Activated naive CD4-positive, alpha-beta T cell treated with anti-CD3 and anti-CD28 coated beads for 36 hours (primary cell): ENCODE measurements at places on chromosomes 5 and 9. TPM values are rescaled to one million over a fixed set of nuclear protein-coding genes. Genes with fewer than 3 reads are reported as not detected.

DNA sequence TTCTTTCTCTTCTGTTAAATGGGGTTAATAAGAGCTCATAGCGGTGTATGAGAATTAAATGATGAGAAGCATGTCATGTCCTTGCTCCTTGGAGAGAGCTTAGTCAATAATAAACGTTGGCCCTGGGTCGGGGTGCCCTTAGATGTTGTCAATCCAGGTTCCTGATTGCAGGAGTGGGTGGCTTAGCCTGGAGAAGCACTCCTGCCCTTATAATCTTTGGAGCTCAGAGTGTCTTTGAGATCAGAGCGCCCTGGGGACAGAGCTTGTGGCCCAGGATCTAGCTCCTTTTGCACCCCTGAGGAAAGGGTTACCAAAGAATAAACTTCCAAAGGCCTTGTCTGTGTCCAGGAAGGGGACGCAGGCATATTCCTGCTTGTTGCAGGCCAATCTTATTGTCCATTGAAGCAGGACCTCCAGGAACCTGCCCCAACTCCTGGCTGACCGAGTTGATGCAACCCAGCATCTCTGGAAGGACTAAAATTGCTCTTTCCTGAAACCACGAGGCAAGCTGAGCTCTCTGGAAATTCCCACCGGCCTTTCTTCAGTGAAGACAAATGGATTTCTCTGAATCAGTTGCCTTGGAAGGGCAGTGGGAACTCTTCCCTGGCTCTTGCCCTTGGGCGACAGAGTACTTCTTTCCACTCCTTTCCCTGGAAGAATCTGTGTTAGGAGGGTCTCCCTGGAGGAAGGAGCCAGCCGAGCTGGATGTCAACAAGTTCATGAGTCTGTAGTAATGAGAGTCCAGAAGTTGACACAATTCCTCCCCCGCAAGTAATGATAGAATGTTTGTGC is 6.4 kb upstream of the AMBP start:
- no peak overlapping the region for H3K27ac ChIP-seq
- H3K4me3 ChIP-seq = no peak overlapping the region
- H3K4me1 ChIP-seq = no peaks in the 10 kb centered on the region
- DNase-seq = no peak
- no peaks in the 10 kb centered on the region for H3K27me3 ChIP-seq

Gene TERT
- total RNA-seq = 10.1 TPM

- H3K27ac ChIP-seq = no peak overlapping the region
- H3K4me1 ChIP-seq = no peaks in the 10 kb centered on the region
- no peaks in the 10 kb centered on the region for H3K36me3 ChIP-seq
- H3K4me3 ChIP-seq = no peak overlapping the region
Measured at GRCh38 chr9:134483361-134484184, 157.3 kb downstream of the RXRA start.

GRCh38 chr5:168390491-168390890 is 95.8 kb upstream of the RARS1 start:
- no peak overlapping the region for H3K4me3 ChIP-seq
- DNase-seq = no peak
- H3K36me3 ChIP-seq = peaks cover 4% of the 10 kb centered on the region
- peaks cover 7% of the 10 kb centered on the region for H3K27me3 ChIP-seq

DNA sequence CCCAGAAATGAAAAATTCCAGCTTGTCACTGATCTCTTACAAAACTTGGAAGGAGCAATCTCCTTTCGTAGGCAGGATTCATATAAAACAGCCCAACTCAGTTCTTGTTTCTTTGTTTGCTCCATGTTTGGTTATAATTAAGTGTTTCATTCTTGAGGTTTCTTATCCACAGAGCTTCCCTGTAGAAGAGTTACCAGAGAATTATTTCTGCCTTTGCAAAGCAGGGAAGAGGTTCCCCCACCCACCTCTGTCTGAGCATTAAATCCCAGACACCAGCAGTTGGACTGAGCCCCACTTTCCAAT is 34.1 kb upstream of the RAI14 start:
- peaks cover 41% of the 10 kb centered on the region for H3K4me1 ChIP-seq
- DNase-seq = no peak
- H3K4me3 ChIP-seq = no peak overlapping the region
- H3K27me3 ChIP-seq = peaks cover 14% of the 10 kb centered on the region
- no peaks in the 10 kb centered on the region for H3K36me3 ChIP-seq

GRCh38 chr5:23631302-23632045 is 124.1 kb downstream of the PRDM9 start:
- H3K36me3 ChIP-seq = no peaks in the 10 kb centered on the region
- DNase-seq = no peak
- no peak overlapping the region for H3K27ac ChIP-seq
- no peaks in the 10 kb centered on the region for H3K27me3 ChIP-seq
- no peaks in the 10 kb centered on the region for H3K4me1 ChIP-seq
- H3K4me3 ChIP-seq = no peak overlapping the region

Gene PCDHGC4
- not detected for total RNA-seq

DNA sequence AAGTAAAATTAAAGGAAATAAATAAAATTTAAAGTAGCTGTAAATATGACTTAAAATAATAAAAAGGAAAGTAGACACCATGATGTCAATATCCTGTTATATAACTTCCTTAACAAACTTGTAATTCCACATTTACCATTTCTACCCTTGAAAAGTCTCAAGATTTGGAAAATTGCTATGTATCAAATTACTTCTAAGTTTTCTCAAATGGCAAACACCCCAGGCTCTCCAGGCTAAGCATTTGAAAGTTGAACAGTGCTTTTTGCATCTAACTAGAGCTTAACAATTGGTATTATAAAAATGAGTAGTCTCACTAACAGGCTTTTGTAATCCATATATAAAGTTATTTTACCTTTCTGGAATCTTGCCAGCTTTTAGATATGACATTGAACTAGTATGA is 41.5 kb upstream of the MACIR start:
- peaks cover 2% of the 10 kb centered on the region for H3K36me3 ChIP-seq
- H3K27me3 ChIP-seq = no peaks in the 10 kb centered on the region
- H3K4me1 ChIP-seq = peaks cover 2% of the 10 kb centered on the region
- no peak overlapping the region for H3K4me3 ChIP-seq
- DNase-seq = no peak

GRCh38 chr9:135192686-135193085 is 105.2 kb downstream of the OLFM1 start:
- no peak overlapping the region for H3K27ac ChIP-seq
- no peaks in the 10 kb centered on the region for H3K4me1 ChIP-seq
- no peak overlapping the region for H3K4me3 ChIP-seq

DNA sequence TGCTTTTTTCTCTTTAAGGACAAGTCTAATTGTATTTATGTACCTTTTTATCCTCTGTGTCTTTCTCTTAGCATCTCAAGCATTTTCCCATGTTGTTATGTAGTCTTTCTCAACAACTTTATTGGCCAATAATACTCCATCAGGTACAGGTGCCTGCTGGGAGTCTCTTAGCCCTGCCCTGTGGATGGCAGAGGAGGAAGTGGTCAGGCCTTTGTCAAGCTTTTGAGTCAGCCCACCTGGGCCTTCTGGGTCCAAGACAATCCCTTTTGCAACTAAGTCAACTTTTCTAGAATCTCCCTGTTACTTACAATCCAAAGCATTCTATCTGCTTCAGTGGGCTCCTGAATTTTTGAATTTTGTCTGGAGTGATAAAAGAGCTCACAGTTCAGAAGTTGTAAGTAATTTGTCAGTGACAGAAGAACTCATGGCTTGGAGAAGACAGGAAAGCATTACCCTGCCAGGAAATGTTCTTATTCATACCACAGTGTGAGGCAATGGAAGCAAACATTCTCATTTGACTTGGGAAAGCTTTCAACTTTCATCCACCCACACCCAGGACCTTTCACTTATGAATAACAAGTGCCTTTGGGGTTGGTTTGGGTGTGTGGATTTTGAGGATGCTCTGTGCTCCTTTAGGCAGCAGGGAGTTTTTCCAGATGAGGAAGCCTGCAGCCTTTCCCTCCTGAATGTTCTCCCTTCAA is 200.0 kb upstream of the S1PR3 start:
- no peak overlapping the region for H3K27ac ChIP-seq
- no peaks in the 10 kb centered on the region for H3K36me3 ChIP-seq
- peak; percentile 21 for DNase-seq
- peaks cover 22% of the 10 kb centered on the region for H3K4me1 ChIP-seq

DNA sequence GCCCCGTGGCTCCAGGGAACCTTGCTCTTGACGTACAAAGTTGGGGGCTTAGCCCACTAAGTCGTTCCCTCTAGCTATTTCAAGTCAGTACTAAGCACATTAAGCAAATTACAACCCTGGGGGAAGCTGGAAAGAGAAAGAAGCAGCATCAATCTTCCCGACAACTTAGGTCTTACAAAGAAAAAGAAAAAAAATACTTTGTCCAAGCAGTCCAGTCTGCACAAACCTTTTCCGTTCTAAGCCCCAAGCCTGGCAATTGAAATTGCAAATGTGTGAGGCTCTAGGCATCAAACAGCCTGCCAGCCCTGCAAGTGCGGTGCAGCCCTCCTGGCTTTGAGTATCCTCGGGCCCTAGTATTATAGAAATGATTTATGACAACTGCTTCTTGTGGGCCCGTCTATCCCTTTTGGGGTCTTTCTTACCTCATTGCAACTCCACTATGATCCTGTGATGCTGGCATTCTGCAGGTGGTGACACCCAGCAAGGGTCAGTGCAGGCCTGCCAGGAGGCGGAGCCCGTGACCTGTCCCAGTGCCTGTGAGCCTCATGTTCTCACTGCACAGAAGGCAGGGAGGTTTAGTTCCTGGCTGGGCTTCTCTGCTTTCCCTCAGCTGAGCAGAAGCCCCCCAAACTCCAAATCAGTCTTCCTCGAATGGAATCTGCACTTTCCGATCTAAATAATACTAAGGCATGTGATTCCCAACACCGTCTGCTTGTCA is 232.3 kb upstream of the IRX2 start:
- no peak overlapping the region for H3K4me3 ChIP-seq
- no peaks in the 10 kb centered on the region for H3K36me3 ChIP-seq
- no peaks in the 10 kb centered on the region for H3K4me1 ChIP-seq
- no peak for DNase-seq
- H3K27ac ChIP-seq = no peak overlapping the region

DNA sequence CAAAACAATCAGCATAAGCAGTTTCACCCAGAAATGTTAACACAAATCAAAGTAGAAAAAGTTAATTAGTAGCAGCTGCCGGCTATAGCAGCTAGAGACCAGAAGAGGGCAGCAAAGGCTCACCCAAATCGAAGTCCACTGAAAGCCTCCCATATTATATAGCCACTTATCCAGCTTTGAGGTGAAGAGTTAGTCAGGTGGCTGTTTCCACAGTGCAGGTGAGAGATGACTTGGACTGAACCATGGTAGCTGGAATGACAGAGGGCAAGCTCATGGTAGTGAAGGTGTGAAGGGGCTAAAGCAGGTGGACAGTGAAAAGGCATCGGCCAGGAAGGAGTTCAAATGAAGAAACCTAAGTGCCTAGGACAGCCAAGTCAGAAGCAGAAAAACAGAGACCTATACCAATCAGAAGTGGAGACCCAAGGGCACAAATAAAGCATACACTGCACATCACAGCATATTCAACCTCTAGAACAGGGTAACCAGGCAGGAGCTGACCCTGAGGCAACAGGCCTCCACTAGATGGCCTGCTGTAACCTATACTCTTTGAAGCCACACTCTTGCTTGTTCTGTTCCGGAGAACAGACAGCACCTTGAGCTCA is 7.2 kb upstream of the RNF38 start:
- no peak overlapping the region for H3K4me3 ChIP-seq
- peak; percentile 77 for DNase-seq
- H3K27ac ChIP-seq = peak overlapping the region; percentile 30
- H3K36me3 ChIP-seq = no peaks in the 10 kb centered on the region

- no peak overlapping the region for H3K4me3 ChIP-seq
- H3K4me1 ChIP-seq = no peaks in the 10 kb centered on the region
- H3K36me3 ChIP-seq = no peaks in the 10 kb centered on the region
- no peak overlapping the region for H3K27ac ChIP-seq
- DNase-seq = no peak
- H3K27me3 ChIP-seq = no peaks in the 10 kb centered on the region
Measured at GRCh38 chr9:117164512-117164911, 250.3 kb downstream of the ASTN2 start.

GRCh38 chr5:111997711-111998110 is 240.7 kb upstream of the NREP start:
- peaks cover 3% of the 10 kb centered on the region for H3K4me1 ChIP-seq
- no peak overlapping the region for H3K27ac ChIP-seq
- DNase-seq = no peak
- H3K4me3 ChIP-seq = no peak overlapping the region
- peaks cover 15% of the 10 kb centered on the region for H3K27me3 ChIP-seq
- no peaks in the 10 kb centered on the region for H3K36me3 ChIP-seq

Gene ADAMTS16
- total RNA-seq = not detected

DNA sequence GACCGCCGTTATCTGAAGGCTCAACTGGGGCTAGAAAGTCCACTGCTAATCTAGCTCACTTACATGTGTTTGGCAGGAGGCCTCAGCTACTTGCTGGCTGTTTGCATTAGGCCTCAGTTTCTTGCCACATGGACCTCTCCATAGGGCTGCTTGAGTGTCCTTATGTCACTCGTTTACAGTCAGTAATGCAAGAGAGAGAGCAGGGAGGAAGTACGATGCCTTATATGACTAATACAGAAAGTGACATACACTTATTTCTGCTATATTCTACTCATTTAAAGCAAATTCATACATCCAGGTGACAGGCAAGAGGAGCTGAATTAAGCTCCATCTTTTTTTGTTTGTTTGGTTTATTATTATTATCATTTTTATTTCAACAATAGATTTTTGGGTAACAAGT is 179.6 kb downstream of the LURAP1L start:
- no peaks in the 10 kb centered on the region for H3K36me3 ChIP-seq
- H3K27me3 ChIP-seq = no peaks in the 10 kb centered on the region
- H3K4me3 ChIP-seq = no peak overlapping the region

- DNase-seq = peak; percentile 61
- no peaks in the 10 kb centered on the region for H3K27me3 ChIP-seq
- H3K4me3 ChIP-seq = peak overlapping the region; percentile 46
- peak overlapping the region; percentile 91 for H3K27ac ChIP-seq
Measured at GRCh38 chr5:16456103-16456832, 9.3 kb downstream of the ZNF622 start.

DNA sequence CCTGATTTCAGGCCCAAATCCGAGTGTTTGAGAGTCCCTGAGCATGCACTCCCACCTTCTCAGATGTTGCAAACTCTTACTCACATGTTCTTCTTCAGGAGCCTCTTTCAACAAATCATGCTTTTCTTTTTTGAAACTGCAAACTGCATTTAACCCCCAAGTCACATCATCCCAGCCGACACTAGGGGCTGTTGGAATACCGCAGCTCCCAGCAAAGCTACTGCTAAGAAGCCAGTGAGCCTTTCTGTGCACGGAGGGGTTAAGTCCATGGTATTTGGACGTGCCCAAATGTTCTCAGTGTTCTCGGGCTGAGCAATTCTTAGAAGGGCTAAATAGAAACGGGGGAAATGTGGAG is 282.9 kb downstream of the NFIB start:
- H3K4me1 ChIP-seq = no peaks in the 10 kb centered on the region
- H3K4me3 ChIP-seq = no peak overlapping the region
- H3K27me3 ChIP-seq = no peaks in the 10 kb centered on the region
- H3K36me3 ChIP-seq = no peaks in the 10 kb centered on the region
- H3K27ac ChIP-seq = no peak overlapping the region

- no peak overlapping the region for H3K4me3 ChIP-seq
- no peaks in the 10 kb centered on the region for H3K36me3 ChIP-seq
- H3K27me3 ChIP-seq = no peaks in the 10 kb centered on the region
- peaks cover 16% of the 10 kb centered on the region for H3K4me1 ChIP-seq
Measured at GRCh38 chr9:126417043-126417442, 90.4 kb downstream of the MVB12B start.

- H3K27me3 ChIP-seq = no peaks in the 10 kb centered on the region
- no peaks in the 10 kb centered on the region for H3K36me3 ChIP-seq
- H3K27ac ChIP-seq = no peak overlapping the region
Measured at GRCh38 chr5:56307714-56308333, 74.7 kb upstream of the ANKRD55 start.

GRCh38 chr5:123651234-123651633 is 139.3 kb downstream of the CSNK1G3 start:
- DNase-seq = no peak
- peaks cover 9% of the 10 kb centered on the region for H3K27me3 ChIP-seq
- H3K4me3 ChIP-seq = no peak overlapping the region
- no peak overlapping the region for H3K27ac ChIP-seq
- H3K36me3 ChIP-seq = no peaks in the 10 kb centered on the region
- no peaks in the 10 kb centered on the region for H3K4me1 ChIP-seq
